ENCODE measurements at places on chromosomes 16 and 17. TPM values are rescaled to one million over a fixed set of nuclear protein-coding genes. Genes with fewer than 3 reads are reported as not detected.

GRCh38 chr17:13365331-13365730 lies 236.4 kb downstream of the HS3ST3A1 start:
- 0 out of 2 replicates have a peak, but pooled peaks cover 4% of the 10 kb centered on the region for H3K4me1 ChIP-seq
- DNase-seq: no peak
- no peak overlapping the region for H3K4me3 ChIP-seq
- peaks cover 16% of the 10 kb centered on the region for H3K27me3 ChIP-seq

The ACSM5 gene
- 0.17 TPM for total RNA-seq

The CLEC3A gene
- total RNA-seq: not detected

The TMEM220 gene
- total RNA-seq: 2.4 TPM
